NT2/D1 (cell line): ENCODE measurements at places on chromosomes 1 and 21.

- DNase-seq, result no peak
Measured at GRCh38 chr1:234479310-234479559, 256 bp upstream of the TARBP1 start.

DNA sequence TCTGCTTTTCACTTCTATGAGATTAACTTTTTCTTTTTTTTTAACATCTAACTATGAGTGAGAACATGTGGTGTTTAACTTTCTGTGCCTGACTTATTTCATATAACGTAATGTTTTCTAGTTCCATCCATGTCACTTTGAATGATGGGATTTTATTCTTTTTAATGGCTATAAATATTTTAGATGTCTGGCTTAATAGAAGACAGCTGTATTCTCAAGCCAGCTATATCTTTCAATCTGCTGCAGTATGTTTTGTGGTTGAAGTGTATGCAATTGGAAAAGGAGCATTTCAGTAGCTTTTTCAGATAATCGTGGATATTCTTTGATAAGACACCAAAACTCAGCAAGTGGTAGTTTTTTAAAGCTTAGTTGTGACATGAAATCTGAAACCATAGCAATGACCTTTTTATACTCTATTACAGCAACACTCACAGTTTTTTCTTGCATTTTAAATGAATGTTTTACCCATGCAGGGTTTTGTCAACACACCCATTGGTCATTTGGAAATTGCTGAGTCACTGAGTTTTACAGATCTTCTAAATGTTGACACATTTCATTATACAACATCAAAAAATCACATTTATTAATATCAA is 5.7 kb upstream of the SVBP start:
- no peak for DNase-seq

DNA sequence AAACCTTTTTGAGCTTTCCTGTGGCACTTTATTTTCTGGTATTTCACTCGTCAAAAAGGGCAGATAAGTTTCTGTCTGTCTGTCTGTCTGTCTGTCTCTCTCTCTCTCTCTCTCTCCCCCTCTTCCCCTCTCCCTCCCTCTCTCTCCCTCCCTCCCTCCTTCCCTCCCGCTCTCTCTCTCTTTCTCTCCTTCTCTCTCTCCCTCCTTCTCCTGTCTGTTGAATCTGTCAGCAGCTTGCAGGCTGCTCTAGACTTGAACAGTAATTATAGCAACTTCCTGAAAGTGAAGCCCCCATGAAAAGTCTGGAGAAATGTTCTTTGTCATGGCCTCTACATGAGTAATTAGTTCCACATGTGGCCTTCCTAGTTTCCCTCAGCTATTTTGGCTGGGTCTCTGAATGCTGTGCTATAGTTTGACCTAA is 275.2 kb upstream of the C1orf105 start:
- no peak for DNase-seq

DNA sequence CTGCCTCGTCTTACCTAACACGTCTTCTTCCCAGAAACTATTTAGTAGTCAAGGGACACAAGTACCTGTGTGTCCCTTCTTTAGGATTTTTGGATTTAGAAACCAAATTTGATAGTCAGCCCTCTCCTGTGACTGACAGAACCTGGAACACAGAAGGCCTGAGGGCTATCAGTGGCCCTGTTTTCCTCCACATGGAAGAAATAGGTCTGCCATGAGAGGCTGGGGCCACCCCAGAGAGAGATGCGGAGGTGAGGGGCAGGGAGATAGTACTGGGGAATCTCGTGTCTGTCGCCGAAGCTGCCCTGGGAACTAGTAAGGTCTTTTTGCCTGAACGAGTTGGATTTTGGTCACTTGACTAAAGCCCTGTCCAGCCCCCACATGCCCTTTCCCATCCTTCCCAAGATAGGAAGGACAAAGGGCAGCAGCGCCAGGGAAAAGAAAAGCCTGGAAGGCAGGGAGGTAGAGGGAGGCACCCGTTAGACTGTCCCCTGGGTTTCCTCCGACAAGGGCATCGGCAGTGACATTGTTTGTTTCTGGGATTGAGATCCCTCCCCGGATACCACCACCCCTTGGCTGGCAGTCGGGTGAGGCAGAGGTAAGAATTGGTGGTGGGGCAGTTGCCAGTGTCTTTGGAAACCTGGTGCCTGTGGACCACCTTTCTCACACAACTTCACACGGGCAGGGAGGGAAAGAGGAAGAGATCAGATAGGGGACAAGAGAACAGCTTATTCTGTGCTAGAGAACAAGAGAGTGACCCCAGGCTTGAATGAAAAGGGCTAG is 19.8 kb downstream of the SMIM12 start:
- DNase-seq, result no peak

DNA sequence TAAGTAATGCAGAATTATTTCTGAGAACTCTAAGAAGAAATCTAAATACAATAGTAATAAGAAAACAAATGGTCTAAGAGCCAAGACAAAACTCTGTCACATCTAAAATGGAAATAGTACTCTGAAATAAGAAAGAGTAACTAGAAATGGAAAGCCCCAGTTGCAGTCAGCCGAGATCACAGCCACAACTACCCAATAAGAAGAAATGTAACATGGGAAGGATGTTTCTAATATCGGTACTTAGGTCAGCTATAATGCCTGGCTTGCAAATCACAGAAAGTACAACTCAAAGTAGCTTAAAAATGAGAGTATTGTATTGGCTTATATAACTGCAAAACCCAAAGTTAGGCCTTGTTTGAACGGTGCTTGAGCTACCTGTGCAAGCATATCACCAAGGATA is 58.6 kb upstream of the USP25 start:
- DNase-seq, result no peak

- no peak for DNase-seq
Measured at GRCh38 chr1:46580140-46580903, 23.7 kb downstream of the MKNK1 start.

DNA sequence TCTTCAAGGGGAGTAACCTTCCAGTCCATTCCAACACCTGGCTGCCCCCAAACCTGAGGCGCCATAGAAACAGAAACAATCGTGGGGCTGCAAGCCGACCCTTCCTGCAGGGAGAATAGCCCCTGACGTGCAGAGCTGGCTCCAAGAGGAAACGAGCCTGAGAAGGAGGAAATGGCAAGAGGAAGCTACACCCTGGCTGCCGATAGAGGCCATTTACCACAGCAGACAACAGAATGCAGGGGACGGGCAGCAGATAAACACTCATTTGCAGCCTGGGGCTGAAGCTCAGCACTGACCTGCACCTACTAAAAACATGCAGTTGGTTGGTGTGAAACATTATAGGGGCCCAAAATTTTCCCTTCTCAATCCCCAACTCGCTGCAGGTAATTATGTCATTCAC is 8.7 kb upstream of the TDRD10 start:
- no peak for DNase-seq

DNA sequence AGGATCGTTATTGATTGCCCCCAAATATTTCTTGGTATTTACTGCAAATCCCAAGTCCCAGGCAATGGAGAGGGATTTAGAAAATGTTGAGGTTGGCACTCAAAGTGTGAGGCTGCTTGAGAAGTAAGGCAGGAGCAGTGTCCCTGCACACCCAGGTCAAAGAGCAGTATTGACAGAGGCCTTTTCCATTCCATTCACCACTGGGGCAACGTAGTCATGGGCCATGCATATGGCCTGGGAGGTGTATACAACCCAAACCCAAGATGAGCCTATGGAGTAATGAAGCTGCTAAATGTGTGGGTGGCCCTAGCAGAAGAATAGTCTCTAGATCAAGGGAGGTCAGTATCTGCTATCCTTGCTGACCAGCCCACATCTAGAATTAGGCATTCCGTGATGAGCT is 245.6 kb downstream of the FOXD2 start:
- no peak for DNase-seq

GRCh38 chr1:116690849-116691406 is 23.4 kb upstream of the IGSF3 start:
- DNase-seq, result no peak

DNA sequence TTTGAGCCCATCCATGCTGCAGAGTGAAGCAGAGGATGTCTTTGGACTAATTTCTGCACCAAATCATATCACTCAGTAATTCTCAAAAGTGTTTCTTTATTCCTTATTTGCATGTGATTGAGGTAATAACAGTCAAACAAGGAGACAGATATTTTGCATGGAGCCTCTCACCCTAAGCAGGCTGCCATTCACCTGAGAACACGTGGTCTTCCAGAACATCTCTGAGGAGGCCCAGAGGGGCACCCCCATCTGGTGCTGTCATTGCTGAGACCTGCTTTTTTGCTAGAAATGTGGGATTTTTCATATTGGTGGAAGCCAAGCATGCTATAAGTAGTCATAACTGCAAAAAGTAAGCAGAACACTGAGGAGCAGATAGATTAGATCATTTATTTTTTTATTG is 7.7 kb downstream of the SLC37A1 start:
- DNase-seq, result no peak

DNA sequence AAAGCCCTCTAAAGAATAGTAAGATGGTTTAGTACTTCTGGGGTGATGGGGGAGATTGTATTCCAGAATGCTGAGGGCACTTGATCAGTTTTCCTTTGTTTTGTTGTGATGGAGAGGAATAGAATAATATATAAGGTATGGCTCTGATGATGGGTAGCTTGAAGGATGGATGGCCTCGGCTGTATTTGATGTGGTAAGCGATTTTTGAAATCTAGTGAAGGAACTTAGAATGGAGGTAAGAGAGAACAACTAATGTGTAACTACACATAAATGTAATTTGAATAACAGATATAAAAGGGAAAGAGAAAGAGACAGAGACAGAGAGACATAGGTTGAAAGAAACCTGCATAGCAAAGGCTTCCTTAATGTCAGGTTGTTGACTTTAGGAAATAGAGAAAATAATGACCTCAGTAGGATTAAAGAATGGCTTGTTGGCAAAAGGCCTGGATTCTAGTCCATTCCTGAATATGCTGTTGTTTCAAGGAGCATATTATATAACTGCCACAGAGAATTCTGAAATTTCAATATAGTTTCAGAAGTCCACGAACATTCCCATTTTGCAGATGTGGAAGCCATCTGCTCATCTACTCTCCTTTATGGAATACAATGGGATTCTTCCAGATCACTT is 58.7 kb downstream of the NIBAN1 start:
- no peak for DNase-seq

DNA sequence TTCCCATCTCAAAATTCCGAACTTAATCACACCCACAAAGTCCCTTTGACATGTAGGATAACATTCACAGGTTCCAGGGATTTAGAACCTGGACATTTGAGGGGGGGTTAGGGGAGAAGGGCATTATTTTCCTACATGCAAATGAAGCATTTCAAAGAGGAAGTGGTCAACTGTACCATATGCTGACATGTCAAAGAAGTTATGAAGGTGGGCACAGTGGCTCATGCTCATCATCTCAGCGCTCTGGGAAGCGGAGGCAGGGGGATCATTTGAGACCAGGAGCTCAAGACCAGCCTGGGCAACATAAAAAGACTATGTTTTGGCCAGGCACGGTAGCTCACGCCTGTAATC is 35.7 kb downstream of the PTP4A2 start:
- DNase-seq, result no peak

GRCh38 chr1:225596736-225597135 is 56.2 kb downstream of the ENAH start:
- no peak for DNase-seq

DNA sequence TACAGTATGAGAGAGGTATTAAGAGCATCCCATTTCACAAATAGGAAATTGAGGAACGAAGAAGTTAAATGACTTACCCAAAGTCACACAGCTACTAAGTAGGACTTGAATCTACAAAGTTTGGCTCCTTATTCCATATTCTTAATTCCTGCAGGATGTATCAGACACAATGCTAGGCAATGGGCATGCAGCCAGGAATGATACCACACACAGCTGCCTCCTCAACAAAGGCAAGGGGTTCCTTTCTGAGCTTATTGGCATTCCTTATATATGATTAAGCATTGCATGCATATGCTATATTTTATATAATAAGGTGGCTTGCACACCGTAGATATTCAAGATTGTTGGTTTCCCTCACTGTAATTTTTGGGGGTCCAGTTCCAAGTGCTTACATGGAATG is 34.2 kb upstream of the JUN start:
- DNase-seq, result no peak

DNA sequence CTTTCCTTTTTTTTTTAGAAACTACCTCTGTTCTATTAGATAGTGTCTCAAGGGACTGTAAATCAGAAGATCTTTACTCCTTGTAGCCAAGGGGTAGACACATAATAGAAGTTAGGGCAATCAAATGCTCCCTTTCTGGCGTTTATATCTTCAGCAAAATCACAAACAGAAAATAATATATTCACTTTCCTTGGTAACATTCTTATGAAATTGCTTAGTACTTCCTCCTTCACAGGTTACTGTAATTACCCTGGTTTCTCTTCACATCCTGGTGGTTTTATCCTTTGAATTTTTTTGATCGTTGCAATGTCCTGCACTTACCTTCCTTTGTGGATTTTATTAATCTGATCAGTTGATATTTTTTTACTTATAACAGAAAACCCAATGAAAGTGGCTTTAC is 1064.9 kb downstream of the NCAM2 start:
- no peak for DNase-seq

DNA sequence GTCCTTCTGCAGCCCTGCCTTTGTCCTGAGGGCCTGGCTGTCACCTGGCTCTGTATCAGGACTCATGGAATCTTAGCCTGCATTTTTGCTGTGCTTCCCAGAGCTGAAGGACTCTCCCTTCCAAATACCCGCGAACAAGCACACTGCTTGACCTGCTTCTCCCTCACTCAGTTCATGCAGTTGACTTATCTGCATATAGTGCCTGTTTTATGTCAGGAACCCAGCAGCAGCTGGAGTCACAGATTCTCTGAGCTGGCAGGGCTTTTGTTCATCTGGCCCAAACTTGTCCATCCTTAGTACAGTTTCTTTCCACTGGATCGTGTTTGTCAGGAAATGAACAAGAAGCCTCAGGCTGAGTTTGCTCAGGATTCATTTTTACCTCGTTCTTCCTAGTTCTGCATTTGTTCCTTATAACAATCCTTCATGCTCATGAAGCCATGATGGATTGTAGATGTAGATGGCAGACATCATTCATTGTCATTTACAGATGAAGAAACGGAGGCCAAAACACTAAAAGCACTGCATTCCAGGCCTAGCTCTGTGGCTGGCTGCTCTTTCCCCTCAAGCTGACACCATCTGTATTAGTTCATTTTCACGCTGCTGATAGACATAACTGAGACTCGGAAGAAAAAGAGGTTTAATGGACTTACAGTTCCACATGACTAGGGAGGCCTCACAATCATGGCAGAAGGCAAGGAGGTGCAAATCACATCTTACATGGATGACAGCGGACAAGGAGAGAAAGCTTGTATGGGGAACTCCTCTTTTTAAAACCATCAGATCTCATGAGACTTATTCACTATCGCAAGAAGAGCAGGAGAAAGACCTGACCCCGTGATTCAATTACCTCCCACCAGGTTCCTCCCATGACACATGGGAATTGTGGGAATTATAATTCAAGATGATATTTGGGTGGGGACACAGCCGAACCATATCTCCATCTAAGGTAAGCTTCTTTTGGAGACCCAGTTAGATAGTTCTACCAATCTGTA is 150.9 kb downstream of the HIVEP3 start:
- no peak for DNase-seq

GRCh38 chr1:201781437-201781836 is 47.5 kb upstream of the IPO9 start:
- DNase-seq, result no peak

DNA sequence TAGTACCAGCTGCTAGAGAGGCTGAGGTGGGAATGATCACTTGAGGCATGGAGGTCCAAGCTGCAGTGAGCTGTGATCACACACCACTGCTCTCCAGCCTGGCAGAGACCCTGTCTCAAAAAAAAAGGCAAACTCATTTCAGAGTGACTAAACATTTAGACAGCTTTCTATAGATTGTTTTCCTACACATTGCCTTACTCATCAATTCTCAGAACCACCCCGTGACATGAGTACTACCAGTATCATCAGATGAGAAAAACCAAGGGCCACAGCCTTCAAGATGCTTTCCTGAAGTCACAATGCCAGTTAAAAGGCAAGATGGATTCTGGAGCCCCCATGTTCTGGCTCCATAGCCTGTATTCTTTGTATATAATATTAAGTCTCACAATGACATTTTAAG is 22.4 kb upstream of the SMPDL3B start:
- no peak for DNase-seq
